ENCODE measurements at places on chromosomes 3 and 15. TPM values are rescaled to one million over a fixed set of nuclear protein-coding genes. Genes with fewer than 3 reads are reported as not detected.

GABRR3 gene
- not detected for total RNA-seq

STOML1 gene
- 28.1 TPM for total RNA-seq

ICE2 gene
- 16.4 TPM for total RNA-seq

WDR53 gene
- total RNA-seq: 8.3 TPM

MAP4 gene
- total RNA-seq: 90.6 TPM

PATL2 gene
- total RNA-seq: 0.57 TPM

SMCO1 gene
- total RNA-seq: not detected

DNA sequence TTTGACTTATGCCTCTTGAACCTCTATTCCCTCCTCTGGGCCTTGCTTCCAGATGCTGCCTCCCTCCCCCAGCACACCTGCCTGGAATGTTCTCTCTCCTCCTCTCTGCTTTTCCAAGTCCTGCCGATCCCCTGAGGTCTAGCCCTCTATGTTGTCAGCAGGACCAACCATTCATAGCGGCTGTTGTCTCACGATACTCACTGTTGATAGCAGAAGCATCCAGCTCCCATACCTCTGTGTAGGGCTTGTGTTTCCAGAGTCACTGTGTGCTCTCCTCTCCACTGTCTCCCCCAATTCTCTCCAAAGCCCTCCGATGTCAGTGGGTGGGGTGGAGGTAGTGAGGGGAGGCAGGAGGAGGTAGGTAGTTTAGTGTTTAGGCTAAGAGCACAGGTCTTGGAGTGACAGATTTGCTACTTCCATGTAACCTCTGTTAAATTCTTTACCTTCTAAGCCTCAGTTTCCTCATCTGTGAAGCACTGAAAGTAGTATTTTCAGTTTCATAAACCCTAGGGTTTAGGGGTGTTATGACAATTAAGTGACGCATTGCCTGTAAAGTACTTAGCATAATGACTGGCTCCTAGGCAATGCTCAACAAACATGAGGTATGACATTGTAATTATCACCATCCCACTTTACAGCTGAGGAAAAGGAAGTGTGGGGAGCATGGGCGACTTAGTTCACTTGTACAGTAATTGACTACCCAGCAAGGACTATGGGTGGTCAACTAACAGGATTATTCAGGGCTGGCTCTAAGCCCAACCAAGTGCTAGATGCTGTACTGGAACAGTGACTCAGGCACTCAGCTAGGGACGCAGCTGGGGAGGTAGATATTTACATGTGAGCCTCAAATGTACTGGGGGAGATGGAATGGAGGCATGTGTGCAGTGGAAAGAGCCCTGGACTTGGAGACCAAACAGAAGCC lies 122.8 kb downstream of the CACNA1D start:
- DNase-seq: no peak

- DNase-seq: peak; percentile 37
These were observed 34.9 kb upstream of the LIMD1 start for GRCh38 chr3:45559560-45560118.

DNA sequence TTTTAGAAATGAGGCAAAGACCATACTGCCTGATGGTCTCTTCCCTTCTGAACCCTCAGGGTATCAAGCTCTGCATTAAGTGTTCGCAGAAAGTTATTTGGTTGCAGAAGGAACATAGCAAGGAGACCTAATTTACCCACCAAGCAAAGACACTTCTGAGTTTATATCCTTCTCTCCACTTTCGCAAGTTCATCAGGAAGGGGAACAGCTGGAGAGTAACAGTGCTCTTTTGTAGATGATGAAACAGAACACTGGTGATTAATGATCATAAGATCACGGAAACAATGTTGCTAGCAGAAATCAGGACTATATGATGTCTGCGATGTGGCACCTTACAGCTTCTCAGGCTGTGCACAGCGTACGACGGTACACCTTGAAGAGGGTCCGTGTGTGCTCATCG lies 62.1 kb downstream of the NCEH1 start:
- DNase-seq: peak; percentile 84

GRCh38 chr3:40464339-40465110 lies 7.4 kb downstream of the RPL14 start:
- DNase-seq: no peak

DNA sequence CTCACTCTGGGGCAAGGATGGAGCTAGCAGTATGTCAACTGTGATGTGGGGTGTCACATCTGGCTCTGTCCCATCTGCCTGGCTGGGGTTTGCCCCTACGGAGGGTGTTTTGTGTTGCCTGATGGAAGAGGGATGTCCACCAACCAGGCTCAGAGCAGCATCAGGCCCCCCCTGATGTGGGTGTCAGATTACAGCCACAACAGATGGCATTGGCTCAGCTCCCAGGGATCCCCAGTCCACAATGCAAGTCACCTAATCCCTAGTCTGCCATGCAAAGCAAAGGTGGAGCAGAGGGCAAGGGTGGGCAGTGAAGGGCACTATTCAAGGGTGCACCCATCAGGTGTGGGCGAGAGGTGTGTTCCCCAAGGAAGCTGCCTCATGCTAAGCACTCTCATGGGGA lies 48.9 kb upstream of the AMOTL2 start:
- peak; percentile 73 for DNase-seq

GRCh38 chr15:82921939-82922338 lies 30.6 kb downstream of the HOMER2 start:
- no peak for DNase-seq

DNA sequence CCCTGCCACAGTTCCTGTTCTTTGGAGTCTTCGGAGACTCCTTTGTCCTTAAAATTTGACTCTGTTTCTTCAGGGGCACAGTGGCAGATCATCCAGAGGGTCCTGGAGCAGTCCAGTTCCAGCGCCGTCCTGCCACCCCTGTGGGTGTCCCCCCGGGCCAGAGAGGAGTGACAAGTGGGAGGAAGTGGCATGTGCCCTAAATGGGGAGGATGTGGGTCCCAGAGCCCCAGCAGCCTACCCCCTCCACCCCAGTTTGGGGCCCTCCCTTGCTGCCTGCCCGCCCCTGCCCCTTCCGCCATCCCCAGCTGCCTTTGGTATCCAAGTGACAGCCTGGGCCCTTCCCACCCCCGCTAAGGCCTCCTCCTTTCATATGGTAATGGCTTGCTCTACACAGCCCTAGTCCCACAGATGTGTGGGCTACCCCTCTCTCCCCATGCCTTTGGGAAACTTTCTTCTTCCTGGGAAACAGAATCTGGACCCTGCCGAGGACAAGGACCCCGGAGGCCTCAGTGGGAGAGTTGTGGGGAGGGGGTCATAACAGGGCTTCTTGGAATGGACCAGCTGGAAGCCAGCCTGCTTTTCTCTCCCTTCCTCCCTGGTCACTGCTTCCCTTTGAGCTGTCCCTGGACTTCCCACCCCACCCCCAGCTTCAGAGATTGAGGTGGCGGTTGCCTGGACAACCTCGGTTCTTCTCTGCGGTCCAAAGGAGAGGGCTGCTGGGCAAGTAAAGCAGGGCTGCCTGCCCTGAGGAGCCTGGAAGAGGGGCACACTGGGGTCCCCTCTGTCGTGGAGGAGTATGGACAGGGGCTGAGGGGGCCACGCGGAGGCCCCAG lies 43.2 kb downstream of the KLHL25 start:
- no peak for DNase-seq

DNA sequence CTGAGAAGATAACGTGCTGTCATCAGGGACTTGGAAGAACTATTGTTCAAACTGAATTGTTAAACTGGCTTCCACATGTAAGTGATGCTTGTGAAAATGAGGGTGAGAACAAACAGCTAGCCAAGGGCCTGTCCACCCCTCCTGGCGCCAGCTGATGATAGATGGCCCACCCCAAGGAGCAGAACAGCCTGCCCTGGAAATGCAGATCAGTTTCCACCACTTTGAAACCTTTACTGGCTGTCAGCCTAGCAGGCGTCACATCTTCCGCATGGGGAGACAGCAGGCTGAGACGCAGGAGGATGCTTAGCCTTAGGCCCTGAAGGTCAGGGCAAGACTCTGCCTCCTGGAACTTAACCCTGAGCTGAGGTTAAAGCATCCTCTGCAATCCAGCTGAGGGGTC lies 6.4 kb upstream of the SLC51B start:
- DNase-seq: no peak

GRCh38 chr3:51966922-51967383 lies 301 bp downstream of the PCBP4 start:
- no peak for DNase-seq

DNA sequence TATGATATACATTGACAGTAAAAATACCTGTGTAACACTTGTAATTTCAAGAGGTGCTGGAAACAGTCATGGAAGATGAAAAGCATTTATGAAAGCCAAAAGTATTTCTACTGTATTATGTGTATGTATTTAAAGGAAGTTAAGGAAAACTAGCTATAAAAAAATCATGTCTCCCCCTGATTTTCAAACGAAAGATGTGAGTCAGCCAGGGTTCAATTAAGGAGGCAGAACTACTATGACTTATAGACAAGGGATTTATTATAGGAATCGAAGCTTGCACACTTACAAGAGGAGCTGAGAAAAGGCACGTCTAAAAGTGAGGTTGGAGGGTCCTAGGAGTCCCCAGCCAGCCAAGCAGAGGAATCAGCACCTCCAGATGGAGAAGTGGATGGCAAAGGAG lies 119.4 kb downstream of the SUCLG2 start:
- DNase-seq: no peak

DNA sequence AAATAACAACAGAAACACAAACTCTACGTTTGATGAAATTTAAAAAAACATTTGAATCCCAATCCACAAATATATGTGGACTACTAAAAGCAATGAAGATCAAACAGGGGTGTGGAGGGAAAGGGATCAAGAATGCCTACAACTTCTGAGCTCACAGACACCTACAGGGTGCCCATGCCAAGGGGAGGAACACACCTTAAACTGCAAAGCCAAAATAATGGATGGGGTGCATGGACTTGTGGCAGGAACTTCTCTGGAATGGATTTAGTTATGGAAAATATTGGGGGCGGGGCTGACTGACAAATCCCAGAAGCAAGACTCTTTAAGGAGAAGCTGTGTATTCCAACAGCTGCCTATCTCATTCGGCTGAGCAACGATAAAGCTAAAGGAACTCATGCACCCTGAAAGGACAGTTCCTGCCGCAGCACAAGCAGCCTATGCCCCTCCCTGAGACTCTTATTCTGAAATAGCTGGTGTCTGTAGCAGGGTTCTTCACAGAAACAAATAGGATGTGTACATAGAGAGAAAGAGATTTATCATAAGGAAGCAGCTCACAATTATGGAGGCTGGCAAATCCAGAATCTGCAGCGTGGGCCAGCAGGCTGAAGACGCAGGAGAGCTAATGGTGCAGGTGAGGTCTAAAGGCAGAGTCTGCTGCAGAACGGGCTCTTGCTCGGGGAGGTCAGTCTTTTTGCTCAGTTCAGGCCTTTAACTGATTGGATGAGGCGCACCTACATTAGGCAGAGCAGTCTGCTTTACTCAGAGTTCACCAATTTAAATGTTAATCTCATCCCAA lies 24.5 kb upstream of the PLA2G4D start:
- peak; percentile 12 for DNase-seq

GRCh38 chr3:11634081-11634635 lies 9.6 kb downstream of the VGLL4 start:
- DNase-seq: no peak

- peak; percentile 39 for DNase-seq
These were observed 288.3 kb downstream of the ULK4 start for GRCh38 chr3:41673650-41674049.

GRCh38 chr3:109806929-109807328 lies 469.6 kb upstream of the DPPA4 start:
- peak; percentile 66 for DNase-seq

- no peak for DNase-seq
These were observed 7.1 kb downstream of the LRRK1 start for GRCh38 chr15:100926258-100926657.

DNA sequence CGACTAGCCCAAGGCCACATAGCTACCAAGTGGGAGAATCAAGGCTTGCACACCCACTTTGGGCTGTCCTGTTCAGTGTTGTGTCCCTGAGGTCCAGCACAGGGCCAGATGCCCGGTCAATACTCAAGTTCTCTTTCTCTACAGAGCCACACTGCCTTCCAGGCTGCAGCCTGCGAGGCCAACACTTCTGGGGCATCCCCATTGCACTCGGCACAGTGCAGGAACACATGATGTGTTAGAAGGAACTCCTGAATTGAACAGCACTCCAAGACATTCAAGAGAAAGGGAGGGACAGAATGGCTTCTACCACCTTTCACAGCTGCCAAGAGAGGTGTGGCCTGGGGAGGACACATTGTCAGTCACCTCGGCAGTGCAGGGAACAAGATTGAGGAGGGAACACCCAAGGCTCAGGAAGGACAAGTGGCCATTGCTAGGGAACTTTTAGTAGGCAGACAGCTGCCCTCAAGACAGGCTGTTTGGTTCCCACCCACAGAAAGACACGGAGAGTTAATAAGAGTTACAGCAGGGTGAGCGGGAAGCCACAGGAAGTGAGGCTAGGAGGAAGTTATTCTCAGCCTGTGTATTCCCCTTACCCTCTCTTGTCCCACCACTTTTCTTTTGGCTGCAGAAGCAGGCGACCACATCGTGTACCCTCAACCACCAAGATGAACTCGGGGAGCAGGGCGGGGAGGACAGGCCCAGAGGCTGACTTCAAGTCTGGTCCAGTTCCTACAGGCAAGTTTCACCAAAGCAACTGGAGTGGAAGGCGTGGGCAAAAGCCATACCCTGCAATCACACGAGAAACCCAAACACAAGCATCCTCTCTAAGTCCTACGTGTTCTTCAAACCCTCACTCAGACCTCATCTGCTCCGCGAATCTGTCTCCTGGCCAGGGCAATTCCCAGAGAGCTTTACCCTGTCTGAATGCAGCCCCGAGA lies 69.4 kb downstream of the SRGAP3 start:
- DNase-seq: no peak

GRCh38 chr3:114847564-114847963 lies 299.5 kb downstream of the ZBTB20 start:
- no peak for DNase-seq

GRCh38 chr15:34126522-34126921 lies 24.6 kb downstream of the PGBD4 start:
- DNase-seq: no peak

DNA sequence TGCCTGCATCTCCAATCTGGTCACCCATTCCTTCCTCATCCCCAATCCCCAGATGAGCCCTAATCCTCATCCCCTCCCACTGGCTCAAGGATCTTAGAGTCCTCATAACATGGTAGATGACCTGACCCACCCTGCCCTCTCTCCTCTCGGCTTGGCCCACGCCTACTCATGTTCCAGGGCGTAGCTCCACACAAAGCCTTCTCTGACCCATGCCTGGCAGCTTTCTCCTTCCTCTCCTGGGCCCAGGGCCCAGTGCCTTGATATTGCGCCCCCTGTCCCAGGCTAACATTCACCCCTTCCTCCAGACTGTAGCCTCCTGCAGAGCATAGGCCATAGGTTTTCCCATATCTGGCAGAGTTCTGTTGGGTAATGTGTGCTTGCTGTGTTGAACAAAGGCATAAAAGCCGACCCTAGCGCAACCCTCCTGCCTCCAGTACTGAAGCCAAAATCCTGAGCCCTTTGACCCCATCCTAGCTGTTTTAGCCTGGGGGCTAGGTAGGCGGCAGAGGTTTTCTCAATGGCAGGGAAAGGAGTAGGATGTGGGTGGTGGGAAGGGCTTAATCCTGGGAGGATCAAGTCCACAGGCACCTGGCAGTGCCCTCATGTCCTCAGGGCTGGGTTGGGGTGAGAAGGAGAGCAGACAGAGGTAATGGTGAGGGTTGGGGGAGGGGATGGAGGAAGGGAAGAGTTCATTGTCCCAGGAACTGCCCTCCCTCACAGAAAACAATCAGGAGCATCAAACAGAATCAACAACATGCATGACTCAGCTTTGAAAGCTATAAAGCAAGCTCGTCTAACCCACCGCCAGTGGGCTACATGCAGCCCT lies 35.5 kb downstream of the MESD start:
- DNase-seq: no peak

All from LHCN-M2 (cell line).